ENCODE measurements at places on chromosomes 12 and 14. TPM values are rescaled to one million over a fixed set of nuclear protein-coding genes. Genes with fewer than 3 reads are reported as not detected.

Gene KRT77
- polyA plus RNA-seq: not detected

GRCh38 chr14:80781972-80782367 is 159.6 kb downstream of the CEP128 start:
- DNase-seq: no peak

Gene TAS2R13
- polyA plus RNA-seq: not detected

- DNase-seq: no peak
Observed at GRCh38 chr12:113370923-113371682, 12.7 kb downstream of the PLBD2 start.

Gene ADGRD1
- polyA plus RNA-seq: 2.0 TPM

Gene HOXC12
- not detected for polyA plus RNA-seq

DNA sequence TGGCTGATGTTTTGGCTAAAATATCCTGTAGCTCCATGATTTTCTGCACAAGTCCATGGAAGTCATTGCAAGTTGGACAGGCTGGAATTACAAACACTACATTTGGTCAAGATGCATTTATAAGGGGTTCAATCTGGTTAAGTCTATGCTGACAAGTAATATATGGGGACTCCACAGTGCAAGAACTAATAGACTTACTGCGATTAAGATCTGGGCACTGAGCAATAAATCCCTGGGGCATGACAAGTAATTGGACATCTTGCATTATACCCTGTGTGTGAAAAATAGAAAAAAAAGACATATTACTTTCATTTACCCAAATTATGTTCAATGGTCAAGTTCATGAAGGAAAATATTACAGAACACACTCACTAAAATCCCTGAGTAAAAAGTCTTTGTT is 99.1 kb downstream of the NELL2 start:
- DNase-seq: no peak

GRCh38 chr12:123479442-123480180 is 21.7 kb downstream of the SNRNP35 start:
- DNase-seq: no peak

GRCh38 chr14:98904677-98905076 is 367.3 kb downstream of the BCL11B start:
- no peak for DNase-seq

- no peak for DNase-seq
Observed at GRCh38 chr12:49567302-49567610, 686 bp downstream of the MCRS1 start.

DNA sequence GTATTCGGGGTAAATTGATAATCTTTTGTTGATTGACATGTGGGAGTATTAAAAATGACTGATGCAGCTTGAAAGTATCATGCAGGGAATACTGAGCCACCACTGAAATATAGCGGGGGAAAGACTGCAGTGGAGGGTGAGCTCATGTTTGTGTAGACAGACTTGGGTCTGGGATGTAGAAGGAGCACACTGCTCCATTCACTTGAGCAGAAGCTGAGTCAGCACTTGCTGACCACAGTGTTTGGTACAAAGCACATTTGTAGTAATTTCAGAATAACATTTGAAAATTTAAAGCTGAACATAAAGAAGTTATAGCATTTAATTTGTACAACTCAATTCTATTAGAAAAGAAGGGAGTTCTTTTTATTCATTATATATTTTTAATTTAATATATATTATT is 304.3 kb upstream of the PRICKLE1 start:
- no peak for DNase-seq

GRCh38 chr12:65962921-65963861 is 138.9 kb downstream of the HMGA2 start:
- no peak for DNase-seq

Gene SERPINA9
- polyA plus RNA-seq: not detected

GRCh38 chr14:57875296-57875695 is 9.4 kb upstream of the SLC35F4 start:
- no peak for DNase-seq

DNA sequence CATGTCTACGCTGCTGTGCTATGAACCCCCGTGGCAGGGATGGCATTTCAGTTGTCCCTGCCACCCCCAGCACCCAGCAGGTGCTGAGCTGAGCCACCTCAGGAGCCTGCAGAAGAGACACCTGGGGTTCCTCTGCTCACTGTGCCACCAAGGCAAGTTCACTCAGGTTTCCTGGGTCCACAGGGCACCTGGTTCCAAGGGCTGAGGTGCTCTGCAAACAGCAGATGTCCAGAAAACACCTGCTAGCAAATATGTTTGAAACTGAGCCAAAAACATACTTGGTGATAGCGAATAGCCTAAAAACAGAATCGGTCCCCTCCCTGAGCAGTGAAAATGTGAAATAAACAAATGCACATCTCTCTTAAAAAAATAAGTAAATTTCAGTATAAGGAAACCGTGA is 35.6 kb upstream of the GPR68 start:
- no peak for DNase-seq
